ENCODE measurements at places on chromosomes 7 and 10.

- no peak for DNase-seq
Observed at GRCh38 chr10:23351926-23352519, 7.4 kb upstream of the C10orf67 start.

GRCh38 chr7:42161110-42161509 lies 75.9 kb downstream of the GLI3 start:
- DNase-seq, result no peak

GRCh38 chr7:154899862-154900261 lies 103.1 kb downstream of the PAXIP1 start:
- no peak for DNase-seq

- DNase-seq, result no peak
Observed at GRCh38 chr10:102776779-102777456, 33.2 kb downstream of the WBP1L start.

- no peak for DNase-seq
Observed at GRCh38 chr10:118986815-118987790, 42.4 kb upstream of the NANOS1 start.

All from stimulated activated CD4-positive, alpha-beta T cell treated with anti-CD3 and anti-CD28 coated beads, Interleukin-1b, Interleukin-23, amount 100 ng/mL, for 24 hours (primary cell).